Renal cortex interstitium (tissue), 15 donors: ENCODE measurements at places on chromosomes 4 and X.

DNA sequence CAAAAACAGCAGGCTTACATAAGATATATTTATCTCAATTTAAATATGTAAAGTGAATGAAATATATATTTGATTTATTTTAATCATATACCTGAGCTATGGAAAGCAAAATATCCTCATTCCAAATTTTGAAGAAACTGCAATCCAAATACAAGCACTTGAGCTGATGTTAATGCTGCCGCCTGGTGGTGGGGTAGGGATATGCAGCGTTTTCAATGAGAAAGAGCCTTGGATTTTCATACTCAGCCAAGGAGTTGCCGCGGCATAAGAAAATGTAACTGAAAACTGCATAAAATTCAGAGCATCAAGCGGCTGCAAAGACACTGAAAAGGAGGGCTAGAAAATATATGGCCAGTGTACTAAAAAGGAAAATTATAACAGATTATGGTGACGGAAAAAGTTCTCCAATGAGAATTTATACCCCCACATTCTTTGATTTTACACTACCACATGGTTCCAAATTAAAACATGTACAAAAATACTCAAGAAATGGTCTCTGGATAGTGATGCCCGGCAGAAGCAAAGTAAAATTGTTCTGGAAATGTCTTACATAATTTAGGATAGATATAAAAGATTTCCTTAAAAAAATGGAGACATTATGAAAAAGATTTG is 660.3 kb upstream of the PITX2 start:
- DNase-seq = peak; percentile 20

GRCh38 chr4:155684892-155685541 is 18.4 kb downstream of the GUCY1A1 start:
- DNase-seq = no peak

DNA sequence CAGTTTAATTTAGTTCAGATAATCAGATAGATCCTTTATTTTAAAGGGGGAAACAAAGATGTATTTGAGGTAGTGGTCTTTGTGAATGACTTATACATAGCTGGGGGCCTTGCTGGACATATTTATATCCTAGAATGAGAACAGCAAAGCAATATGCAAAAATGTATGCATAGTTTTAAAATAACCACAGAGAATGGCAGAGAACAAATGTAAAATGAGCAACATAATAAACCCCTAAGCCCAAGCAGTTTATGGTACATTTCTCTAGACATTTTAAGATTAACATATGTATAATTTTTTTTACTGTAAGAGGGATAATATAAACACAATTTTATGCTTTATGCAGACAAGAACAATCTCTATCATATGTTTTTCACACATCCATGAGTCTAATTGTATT is 434.2 kb upstream of the SMIM31 start:
- DNase-seq = no peak

DNA sequence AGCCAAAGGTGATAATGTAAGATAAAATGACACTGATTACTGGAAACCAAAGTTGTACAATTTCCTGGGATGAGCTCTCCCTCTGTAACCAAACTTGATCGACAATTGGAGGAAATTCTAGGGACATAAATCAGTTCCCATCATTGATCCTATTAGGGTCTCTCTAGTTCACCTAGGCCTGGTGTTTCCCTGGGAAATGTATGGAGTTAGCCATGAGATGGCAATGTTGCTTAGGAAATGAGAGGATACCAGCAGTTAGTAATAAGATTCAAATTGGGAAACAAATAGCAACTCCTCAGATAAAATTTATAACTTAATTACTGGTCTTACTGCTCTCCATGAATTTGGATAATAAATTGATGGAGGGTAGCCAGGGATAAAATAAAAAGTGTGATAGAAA is 52.2 kb downstream of the SPATA18 start:
- DNase-seq = no peak

DNA sequence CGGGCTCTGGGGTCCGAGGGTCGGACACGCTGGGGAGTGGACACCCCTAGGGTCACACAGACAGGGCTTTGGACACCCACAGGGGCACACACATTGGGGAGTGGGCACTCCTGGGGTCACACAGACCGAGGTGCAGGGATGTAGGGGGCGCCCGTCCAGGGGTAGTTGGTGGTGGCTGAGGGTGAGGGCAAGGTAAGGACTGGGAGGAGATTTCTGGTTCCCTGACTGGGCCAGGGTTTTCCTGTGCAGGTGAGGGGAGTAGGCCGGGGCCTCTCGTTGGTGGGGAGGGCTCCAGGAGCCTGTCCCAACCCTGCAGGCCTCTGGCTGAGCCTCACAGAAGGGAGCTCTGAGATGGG is 21.9 kb upstream of the WDR45 start:
- no peak for DNase-seq
